Activated CD8-positive, alpha-beta memory T cell treated with anti-CD3 and anti-CD28 coated beads for 1 hour (primary cell): ENCODE measurements at places on chromosomes 1 and 21.
A peak's percentile ranks its signal among the peaks of the same experiment; 100 is the strongest.

DNA sequence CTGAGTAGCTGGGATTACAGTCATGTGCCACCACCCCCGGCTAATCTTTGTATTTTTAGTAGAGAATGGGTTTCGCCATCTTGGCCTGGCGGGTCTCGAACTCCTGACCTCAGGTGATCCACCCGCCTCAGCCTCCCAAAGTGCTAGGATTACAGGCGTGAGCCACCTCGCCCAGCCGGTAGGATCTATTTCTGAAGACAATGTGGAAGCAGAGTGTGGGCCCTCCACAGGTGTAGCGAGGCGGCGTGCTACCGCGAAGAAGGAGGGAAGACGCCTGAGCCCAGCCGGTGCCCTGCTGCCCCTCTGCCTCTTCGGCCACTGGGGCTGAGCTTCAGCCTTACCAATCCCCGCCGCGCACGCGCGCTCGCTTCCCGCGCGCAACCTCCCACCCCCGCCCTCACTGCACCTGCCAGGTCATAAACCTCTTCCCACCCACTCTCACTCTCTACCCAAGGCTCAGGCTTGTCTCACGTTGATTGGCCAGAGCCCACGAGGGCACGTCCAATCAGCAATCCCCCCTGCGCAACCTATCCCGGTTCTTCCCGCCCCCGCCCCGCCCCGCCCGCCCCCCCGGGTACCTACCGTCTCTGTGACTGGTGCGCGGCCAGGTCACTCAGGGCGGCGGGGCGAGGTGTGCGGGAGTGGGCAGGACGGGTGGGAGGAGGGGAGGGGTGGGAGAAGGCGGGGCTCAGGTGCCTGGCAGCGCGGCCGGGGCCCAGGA is 409 bp upstream of the HOOK1 start:
- DNase-seq: peak; percentile 77

GRCh38 chr1:98688110-98688739 is 26.7 kb downstream of the SNX7 start:
- DNase-seq: no peak

DNA sequence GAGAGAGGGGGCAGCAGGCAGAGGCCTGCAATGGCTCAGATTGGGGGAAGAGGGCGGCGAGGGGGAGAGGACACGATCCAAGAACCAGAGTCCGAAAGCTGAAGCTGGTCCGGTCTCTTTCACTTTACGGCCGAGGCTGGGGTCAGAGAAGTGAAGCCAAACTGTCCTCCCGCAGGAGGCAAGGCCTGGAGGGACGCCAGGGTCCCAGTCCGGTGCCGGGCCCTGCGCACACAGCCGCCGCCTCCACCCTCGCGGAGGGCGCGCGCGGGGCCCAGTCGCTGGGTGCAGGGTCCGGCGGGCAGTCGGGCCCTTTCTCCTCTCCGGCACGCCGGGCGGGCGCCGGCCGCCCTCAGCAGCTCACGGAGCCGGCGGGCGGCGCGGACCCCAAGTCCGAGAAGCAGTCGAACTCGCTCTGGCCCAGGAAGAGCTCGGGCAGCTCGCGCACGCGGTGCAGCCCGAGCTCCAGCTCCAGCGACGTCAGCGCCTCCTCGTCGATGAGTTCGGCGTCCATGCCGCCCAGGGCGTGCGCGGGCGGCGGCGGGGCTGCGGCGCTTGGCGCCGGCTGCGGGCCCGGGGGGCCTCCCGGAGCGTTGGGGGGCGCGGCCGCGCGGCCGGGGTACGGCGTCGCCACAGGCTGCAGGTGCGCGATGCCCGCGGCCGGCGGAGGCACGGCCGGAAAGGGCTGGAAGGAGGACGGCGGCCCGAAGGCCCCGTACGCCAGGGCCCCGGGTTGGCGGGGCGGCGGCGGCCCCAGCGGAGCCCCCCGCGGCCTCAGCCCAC is 749 bp downstream of the CITED4 start:
- no peak for DNase-seq

DNA sequence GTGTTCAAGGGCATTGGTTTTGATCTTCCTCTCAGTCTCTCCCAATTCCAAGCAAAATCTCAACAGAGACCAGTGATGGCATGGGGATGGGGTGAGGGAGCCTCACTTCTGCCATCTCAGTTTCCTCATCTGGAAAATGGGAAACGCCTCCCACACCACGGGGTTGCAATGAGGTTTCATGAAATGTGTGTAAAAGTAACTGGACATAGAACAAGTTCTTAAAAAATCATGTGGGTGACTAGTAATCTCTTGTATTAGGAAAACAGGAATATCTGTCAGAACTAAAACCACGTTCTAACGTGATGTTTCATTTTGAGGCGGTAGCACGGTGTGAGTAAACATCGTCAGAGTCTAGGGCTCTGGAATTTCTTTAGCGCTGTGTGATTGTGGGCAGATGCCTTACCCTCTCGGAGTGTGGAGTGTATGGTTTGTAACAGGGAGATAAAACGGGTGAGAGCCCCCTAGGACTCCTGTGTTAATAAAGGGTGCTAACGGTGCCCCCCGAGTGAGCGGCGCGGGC is 55.5 kb upstream of the DNAJC6 start:
- no peak for DNase-seq

GRCh38 chr1:156627313-156627880 is 8.2 kb downstream of the HAPLN2 start:
- no peak for DNase-seq

GRCh38 chr1:178500936-178501554 is 4.3 kb upstream of the CLEC20A start:
- DNase-seq: no peak

DNA sequence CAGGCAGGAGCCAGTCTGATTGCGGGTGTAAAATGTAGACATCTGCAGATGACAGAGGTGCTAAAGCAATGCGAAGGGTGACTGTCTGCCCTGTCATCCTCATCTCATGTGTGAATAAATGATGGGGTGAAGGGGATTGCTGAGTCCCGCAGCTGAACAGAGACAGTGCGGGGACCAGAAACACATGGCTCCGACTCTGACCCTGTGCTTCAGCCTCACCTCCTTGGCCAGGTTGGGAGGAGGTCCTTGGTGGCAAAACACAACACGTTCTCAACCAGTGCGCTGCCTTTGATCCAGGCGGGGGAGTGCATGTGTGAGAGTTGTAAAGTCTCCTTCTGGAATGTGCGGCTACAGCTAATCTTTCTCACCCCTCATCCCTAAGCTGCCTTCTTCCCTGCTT is 32.0 kb upstream of the TTC22 start:
- no peak for DNase-seq
